ENCODE measurements at places on chromosomes 6 and 20. TPM values are rescaled to one million over a fixed set of nuclear protein-coding genes. Genes with fewer than 3 reads are reported as not detected.

Gene FAM217A
- not detected for total RNA-seq

Gene RIOK1
- total RNA-seq = 12.9 TPM

Gene BPIFB1
- total RNA-seq = 0.50 TPM

Gene APOBEC2
- total RNA-seq = not detected

Gene ZC2HC1B
- total RNA-seq = not detected

Gene PAX1
- total RNA-seq = not detected

Gene EEF1A2
- not detected for total RNA-seq
